ENCODE measurements at places on chromosomes 3 and 15.

GRCh38 chr3:127915937-127916493 lies 983 bp downstream of the KBTBD12 start:
- no peak for DNase-seq

- no peak for DNase-seq
Observed at GRCh38 chr15:50256188-50257041, 9.1 kb downstream of the HDC start.

GRCh38 chr15:63986185-63986680 lies 60.1 kb downstream of the DAPK2 start:
- DNase-seq: no peak

GRCh38 chr3:105610473-105610872 lies 243.8 kb downstream of the ALCAM start:
- no peak for DNase-seq

GRCh38 chr3:141328286-141329166 lies 39.8 kb upstream of the ZBTB38 start:
- no peak for DNase-seq

DNA sequence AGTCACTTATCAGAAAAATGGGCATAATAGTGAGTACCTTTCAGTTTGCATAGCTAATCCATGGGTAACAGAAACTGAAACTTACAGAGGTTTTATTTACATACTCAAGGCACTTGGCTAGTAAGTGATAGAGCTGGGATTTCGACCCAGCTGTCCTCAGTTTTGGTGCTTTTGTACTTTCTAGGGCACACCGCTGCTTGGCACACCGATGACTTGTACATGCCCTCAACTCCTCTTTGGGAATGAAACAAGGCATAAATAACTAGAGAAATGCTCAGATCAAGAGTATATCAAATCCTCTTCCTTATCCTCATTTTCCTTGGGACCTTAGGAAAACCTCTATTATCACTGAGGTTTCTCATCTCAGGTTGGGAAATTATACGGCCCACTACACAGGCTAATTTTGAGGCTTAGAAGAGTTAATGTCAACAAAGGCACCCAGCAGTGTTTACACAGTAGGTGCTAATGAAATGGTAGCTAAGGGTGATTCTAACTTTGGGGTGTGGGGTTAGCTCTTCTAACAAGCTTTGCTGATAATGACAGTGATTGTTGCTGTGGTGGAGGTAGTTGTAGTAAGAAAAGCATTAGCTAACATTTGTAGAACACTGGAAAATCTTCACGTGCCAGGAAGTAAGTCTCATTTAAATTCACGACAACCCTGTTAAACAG lies 20.3 kb upstream of the DGKG start:
- DNase-seq: no peak

GRCh38 chr3:30623351-30623750 lies 16.9 kb downstream of the TGFBR2 start:
- DNase-seq: no peak

DNA sequence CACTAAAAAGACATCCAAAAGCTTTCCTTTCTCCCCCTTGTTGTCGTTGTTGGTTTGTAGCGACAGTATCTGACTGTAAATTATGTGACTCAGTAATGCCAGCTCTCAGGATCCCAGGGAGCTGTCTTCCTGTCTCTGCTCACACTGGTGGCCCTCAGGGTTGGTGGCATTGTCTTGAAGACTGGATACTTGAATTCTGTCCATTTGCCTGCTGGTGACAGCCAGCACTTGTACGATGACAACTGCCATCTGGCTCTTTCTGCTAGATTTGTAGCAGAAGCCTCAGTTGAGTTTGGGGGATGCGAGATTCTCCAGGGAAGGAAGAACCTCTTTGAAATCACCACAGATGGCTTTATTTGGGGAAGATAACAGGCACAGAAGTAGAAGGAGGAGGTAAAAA lies 120.8 kb downstream of the ARPP21 start:
- DNase-seq: no peak

- DNase-seq: no peak
Observed at GRCh38 chr3:47421741-47422649, 41.2 kb downstream of the PTPN23 start.

Measured in activated T-cell treated with anti-CD3 and anti-CD28 coated beads for 24 hours (primary cell).